Mesothelial cell of epicardium (in vitro differentiated cells): ENCODE measurements at places on chromosomes 5 and 9. TPM values are rescaled to one million over a fixed set of nuclear protein-coding genes. Genes with fewer than 3 reads are reported as not detected.

Gene AGPAT2
- total RNA-seq = 32.8 to 36.1 TPM (median 34.9 TPM) in 3 replicates

GRCh38 chr5:78496373-78496772 is 136.0 kb downstream of the SCAMP1 start:
- peaks cover 2% of the 10 kb centered on the region for H3K36me3 ChIP-seq
- peaks cover 49% of the 10 kb centered on the region for H3K4me1 ChIP-seq
- H3K27ac ChIP-seq = no peak overlapping the region
- H3K27me3 ChIP-seq = no peaks in the 10 kb centered on the region
- no peak for DNase-seq
- no peak overlapping the region for H3K4me3 ChIP-seq

DNA sequence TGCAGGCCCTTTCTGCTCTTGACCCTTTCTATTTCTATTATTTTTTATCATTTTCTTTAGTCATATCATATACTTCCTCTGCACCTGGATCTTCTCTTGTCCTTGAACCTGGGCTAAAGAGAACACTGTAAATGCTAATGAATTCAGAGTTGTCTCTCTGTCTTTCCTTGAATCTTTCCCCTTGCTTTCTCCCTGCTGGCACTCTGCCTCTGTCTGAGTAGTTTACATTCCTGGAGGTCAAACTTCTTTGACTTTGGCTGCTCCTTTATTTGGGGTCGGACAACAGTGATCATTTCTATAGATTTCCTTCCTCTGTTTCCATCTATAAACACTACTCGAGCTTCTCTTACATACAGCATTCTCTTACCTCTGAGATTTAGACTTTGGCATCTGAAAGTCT is 47.1 kb downstream of the IZUMO3 start:
- H3K4me3 ChIP-seq = no peak overlapping the region
- DNase-seq = no peak
- peak overlapping the region; percentile 10 for H3K27ac ChIP-seq
- H3K27me3 ChIP-seq = peaks cover 1% of the 10 kb centered on the region
- H3K36me3 ChIP-seq = no peaks in the 10 kb centered on the region

GRCh38 chr5:151070449-151070848 is 10.4 kb downstream of the TNIP1 start:
- H3K27me3 ChIP-seq = no peaks in the 10 kb centered on the region
- no peak for DNase-seq
- no peak overlapping the region for H3K27ac ChIP-seq
- H3K4me1 ChIP-seq = no peaks in the 10 kb centered on the region
- H3K4me3 ChIP-seq = no peak overlapping the region

- H3K27me3 ChIP-seq = peaks cover 2% of the 10 kb centered on the region
- H3K27ac ChIP-seq = no peak overlapping the region
- H3K4me1 ChIP-seq = no peaks in the 10 kb centered on the region
- no peaks in the 10 kb centered on the region for H3K36me3 ChIP-seq
- no peak for DNase-seq
Observed at GRCh38 chr5:11182441-11183080, 421.5 kb upstream of the DAP start.

- DNase-seq = no peak
- H3K4me1 ChIP-seq = peaks cover 26% of the 10 kb centered on the region
- no peaks in the 10 kb centered on the region for H3K27me3 ChIP-seq
- H3K36me3 ChIP-seq = peaks cover 40% of the 10 kb centered on the region
Observed at GRCh38 chr5:138775034-138775433, 21.8 kb downstream of the CTNNA1 start.

- H3K36me3 ChIP-seq = no peaks in the 10 kb centered on the region
- no peak for DNase-seq
- H3K4me1 ChIP-seq = peaks cover 18% of the 10 kb centered on the region
- H3K27me3 ChIP-seq = no peaks in the 10 kb centered on the region
- no peak overlapping the region for H3K4me3 ChIP-seq
- no peak overlapping the region for H3K27ac ChIP-seq
Observed at GRCh38 chr5:100826133-100826532, 76.9 kb downstream of the ST8SIA4 start.

- H3K27ac ChIP-seq = no peak overlapping the region
- H3K27me3 ChIP-seq = no peaks in the 10 kb centered on the region
- no peak overlapping the region for H3K4me3 ChIP-seq
- peaks cover 3% of the 10 kb centered on the region for H3K36me3 ChIP-seq
- DNase-seq = no peak
- H3K4me1 ChIP-seq = no peaks in the 10 kb centered on the region
Observed at GRCh38 chr5:20241351-20241750, 253.4 kb upstream of the CDH18 start.
